Dorsolateral prefrontal cortex (tissue), 122 donors: ENCODE measurements at places on chromosomes 5 and 9.
A peak's percentile ranks its signal among the peaks of the same experiment; 100 is the strongest.

- DNase-seq, result no peak
Measured at GRCh38 chr9:35490910-35491465, 1.1 kb downstream of the RUSC2 start.

DNA sequence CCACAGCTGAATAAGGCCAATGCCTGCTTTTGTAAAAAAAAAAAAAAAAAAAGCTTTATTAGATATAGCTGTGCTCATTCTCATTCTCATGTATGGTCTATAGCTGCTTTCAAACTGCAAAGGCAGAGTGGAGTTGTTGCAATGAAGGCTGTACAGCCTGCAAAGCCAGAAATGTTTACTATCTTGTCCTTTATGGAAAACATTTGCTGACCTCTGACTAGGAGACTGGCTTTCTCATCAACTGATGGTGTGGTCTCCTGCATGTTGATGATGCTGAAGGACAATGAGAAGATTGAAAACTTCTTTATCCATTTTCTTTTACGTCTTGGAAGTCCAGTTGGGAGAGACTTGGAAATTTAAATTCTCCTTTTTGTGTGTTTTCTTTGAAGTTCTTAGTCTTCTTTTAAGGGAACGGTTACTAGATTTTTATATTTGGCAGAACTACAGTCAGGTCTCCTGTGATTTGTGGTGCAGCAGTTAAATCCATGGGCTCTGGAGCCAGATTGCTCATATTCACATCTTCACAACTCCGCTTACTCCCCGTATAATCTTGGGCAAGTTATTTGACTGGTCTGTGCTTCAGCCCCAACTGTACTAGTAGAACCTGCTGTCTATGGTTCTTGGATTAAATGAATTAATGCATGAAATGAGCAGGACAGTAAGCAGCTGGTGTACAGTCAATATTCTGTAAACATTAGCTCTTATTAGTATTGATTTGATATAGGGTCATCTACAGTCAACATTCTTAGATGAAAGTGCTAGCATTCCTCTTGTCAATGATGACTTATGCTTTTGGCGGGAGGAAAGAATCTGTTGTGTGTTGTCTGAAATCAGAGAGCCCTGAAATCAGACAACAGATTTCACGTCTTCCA is 39.7 kb upstream of the BASP1 start:
- DNase-seq, result no peak

DNA sequence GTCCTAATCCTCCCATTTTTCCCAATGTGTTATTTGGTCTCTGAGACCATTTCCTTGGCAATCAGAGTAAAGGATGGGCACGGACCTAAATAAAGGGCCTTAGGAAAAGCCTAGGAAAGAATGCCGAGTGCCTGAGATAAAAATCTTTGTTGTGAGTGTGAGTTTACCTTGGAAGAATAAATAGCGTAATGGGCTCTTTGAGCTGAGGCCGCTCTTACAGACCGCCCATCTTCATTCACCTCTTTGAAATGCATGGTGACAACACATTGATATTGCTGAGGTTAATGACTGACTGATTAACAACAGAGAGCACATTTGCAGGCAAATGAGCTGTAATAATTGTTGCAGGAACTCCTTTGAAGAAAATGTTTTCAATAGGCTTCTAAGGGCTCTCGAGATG is 1967.1 kb upstream of the WWC1 start:
- no peak for DNase-seq

DNA sequence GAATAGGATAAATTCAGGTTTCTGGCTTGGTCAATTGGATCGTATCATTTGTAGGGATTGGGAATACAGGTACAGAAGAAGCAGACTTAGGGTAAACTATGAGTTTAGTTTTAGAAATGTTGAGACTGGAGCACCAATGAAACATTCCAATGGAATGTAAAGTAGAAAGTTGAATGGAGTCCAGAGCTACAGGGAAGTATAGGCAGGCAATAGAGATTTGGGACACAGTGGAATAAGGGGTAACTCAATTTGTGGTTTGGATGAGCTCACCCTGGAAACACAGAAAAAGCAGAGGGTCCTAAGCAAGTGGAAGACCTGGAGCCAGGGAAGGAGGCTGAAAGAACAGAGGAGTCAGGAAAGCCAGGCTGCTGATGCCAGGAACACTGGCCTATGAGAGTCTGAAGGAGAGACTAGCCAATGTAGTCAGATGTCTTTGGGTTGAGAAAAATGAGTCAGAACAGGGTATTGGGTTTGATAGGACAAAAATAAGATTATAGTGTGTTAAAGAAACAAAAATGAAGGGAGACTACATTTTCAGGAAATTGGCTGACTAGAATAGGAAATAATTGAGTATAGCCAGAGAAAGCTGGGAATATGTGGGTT is 72.8 kb downstream of the STARD4 start:
- no peak for DNase-seq

DNA sequence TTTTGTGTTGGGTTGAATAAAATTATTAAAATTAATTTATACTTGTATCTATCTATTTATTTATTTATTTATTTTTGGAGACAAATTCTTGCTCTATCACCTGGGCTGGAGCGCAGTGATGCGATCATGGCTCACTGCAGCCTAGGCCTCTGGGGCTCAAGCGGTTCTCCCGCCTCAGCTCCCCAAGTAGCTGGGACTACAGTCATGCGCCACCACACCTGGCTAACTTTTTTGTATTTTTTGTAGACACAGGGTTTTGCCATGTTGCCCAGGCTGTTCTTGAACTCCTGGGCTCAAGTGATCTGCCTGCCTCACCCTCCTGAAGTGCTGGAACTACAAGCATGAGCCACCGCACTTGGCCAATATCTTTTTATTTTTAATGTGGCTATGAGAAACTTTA is 134.7 kb upstream of the SPDL1 start:
- DNase-seq, result no peak

DNA sequence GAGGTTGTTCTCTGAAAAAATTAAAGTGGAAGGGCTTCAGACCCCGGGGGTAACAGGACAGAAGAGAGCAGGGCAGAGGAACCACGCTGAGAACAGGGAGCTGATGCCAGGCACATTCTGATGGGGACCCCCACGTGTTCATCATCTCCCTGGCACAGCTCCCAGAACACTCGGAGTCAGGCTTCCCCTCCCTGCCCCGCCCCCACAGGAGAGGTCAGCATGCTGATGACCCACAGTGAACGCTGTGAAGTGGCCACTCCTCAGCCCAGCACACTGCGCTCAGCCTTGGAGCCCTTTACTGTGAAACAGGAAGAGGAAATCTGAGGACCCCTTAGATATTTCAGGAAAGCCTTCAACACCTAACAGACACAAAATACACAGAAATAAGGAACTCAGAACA is 16.4 kb downstream of the RETREG1 start:
- peak; percentile 86 for DNase-seq

GRCh38 chr9:79151791-79152190 is 420.0 kb upstream of the TLE4 start:
- DNase-seq, result no peak

- DNase-seq, result no peak
Measured at GRCh38 chr5:74392711-74393351, 247.7 kb downstream of the ENC1 start.

DNA sequence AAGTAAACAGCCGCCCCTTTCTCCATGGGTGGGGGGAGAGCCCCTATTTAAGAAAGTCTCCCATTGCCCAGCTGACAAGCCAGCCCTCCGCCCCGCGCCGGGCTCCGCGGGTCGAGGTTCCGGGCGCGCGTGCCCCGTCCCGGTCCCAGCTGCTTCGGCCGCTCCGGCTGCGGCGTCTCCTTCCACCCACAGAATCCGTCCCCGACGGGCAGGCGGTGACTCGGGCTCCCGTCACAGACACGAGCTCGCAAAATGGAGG is 223 bp downstream of the NR3C1 start:
- no peak for DNase-seq

- no peak for DNase-seq
Measured at GRCh38 chr5:123364441-123365155, 58.6 kb downstream of the CEP120 start.
